ENCODE measurements at places on chromosomes 3 and 15.

GRCh38 chr3:51379301-51379700 lies 5.8 kb upstream of the MANF start:
- DNase-seq, result no peak

DNA sequence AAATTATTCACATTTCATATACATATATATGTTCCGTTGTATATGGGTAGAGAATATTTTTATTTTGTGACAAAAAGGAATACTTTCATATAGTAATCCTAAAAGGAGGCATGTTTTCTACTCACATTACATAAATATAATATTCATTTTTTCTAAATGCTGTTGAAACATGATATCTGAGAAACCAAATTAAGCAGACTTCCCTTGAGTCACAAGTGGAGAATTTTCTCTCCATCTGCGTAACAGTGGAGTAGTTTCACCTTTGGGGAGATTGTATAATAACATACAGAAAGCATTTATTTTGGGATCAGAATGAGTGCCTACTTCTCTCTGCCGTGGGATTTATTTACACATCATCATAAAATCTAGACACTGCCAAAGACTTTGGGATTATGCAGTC lies 849.8 kb downstream of the NSUN3 start:
- DNase-seq, result peak; percentile 33

GRCh38 chr15:58521293-58521991 lies 89.7 kb downstream of the LIPC start:
- DNase-seq, result peak; percentile 99

DNA sequence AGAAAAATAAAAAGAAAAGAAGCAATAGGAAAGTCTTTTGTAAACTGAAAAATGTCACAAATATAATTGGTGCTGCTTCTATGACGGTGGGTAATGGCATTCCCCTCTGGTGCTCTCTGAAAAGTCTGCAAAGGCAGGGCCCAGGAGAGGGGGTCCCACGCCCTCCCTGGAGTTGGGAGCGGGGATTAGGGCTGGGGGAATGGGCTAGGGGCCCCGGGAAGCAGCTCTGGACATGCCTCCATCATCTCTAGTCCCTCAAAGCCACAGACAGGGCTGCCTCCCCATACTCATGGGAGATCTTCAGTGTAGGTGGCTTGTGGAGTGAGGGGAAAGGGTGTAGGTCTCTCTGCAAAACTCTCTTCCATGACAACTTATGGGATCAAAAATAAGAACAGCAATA lies 7.8 kb upstream of the RHCG start:
- DNase-seq, result no peak

DNA sequence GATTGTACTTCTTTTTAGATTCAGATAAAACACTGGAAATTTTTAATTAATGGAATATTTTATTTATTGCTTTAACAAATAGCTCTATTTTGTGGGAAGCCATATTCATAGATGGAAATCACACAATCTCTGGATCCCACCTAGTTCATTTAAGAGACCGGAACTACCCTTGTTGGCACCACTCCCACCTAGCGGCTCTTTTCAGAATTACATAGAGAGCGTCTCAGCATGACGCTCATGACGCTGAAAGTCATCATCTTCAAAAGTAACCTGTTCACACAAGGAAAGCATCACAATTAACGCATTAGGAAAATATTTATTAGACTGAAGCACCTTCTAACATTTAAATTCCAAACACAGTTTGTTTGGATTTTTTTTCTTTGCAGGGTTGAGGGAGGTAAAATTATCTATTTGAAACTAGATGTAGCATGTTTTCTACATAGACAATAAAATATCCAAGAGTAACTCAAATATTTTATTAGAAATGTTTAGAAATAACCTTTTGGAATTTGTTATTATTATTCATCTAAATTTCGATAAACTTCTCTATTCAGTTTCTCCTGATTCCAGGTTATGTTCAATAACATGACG lies 214.9 kb upstream of the ARRDC4 start:
- DNase-seq, result peak; percentile 43
